Activated T-cell treated with anti-CD3 and anti-CD28 coated beads, Interleukin-2, amount 50 U/mL, for 72 hours (primary cell): ENCODE measurements at places on chromosomes 3 and 15. TPM values are rescaled to one million over a fixed set of nuclear protein-coding genes. Genes with fewer than 3 reads are reported as not detected.

Gene GNAT1
- not detected for total RNA-seq

Gene SLC22A14
- 0.14 TPM for total RNA-seq

Gene TNIK
- total RNA-seq = 43.2 TPM

DNA sequence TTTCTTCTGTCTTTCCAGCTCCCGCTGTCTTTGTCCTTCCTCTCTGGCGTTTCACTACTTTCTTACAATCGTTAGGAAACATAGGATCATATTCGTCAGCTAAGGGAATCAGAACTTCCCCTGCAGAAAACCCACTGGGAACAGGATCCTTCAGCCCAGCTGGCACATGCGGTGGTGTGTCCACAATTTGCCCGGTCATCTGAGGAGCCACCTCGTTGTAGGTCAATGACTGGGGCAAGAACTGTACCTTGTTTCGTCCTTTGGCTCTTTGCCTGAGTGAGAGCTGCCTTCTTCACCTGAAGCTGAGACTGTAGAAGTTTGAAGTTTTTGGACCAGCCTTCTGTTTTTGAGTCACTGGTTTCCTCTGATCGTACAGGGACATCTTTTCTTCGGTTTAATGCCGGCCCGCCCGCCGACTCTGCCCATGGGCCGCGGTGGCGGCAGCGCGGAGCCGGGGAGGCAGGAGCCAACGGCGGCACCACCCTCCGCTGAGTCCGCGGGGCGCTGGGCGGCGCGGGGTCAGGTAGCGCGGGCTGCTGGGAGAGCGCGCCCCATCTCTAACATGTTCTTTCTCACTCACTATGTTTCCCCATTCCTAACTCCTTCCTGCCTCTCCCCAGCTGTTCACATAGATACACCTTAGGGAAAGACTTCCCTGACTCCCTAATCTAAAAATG lies 214.1 kb upstream of the NANOGP8 start:
- DNase-seq = no peak

DNA sequence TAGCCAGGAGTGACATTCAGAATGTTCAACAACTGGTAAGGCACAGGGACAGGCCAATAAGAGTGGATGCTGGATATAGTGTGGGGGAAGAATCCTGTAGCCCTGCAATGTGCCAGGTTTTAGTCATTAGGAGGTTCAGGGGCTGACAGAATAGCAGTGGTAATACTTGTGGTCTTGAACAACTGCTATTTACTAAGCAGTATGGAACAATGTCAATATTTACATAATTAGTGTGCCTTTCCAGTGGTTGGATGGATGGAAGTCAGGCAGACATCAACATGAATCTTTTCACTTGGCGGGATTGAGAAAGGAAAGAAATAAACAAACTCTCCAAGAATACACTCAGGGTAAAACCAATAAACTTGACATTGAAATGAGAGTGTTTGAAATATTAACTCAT lies 55.1 kb downstream of the OTOL1 start:
- DNase-seq = no peak

GRCh38 chr15:100663086-100663914 lies 60.9 kb downstream of the ASB7 start:
- no peak for DNase-seq

DNA sequence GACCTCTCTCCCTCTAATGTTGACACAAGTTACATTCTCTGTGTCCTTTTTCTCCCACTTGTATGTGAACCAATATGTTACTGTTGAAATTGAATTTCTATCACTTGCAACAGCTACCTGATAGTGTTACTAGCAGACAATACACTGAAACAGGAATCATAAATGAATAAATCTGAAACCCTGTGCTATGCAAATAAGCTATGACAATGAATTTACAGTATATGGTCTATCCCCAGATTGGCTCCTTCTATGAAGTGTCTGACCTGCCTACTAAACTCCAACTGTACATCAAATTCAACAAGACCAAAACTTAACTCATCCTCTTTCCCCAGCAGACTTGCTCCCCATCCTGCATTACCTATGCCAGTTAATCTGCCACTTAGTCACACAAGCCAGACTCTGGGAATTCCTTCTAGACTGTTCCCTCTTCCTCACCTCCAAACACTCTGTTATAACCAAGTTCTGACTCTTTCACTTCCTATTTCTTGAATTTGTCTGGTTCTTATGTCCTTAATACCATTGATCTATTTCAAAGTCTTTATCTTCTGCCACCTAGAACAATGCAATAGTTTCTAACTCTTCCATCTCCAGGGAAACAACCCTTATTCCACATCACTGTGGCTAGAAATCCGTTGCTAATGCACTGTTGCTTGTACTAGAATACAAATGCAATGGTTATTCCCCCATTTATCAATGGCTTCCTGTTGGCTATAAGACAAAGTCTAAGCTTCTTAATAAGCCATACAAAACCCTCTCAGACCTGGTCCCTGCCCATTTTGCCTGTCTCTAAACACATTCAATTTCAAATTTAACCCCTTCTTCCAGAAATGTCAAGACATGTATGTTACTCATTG lies 13.4 kb upstream of the ZNF639 start:
- no peak for DNase-seq

DNA sequence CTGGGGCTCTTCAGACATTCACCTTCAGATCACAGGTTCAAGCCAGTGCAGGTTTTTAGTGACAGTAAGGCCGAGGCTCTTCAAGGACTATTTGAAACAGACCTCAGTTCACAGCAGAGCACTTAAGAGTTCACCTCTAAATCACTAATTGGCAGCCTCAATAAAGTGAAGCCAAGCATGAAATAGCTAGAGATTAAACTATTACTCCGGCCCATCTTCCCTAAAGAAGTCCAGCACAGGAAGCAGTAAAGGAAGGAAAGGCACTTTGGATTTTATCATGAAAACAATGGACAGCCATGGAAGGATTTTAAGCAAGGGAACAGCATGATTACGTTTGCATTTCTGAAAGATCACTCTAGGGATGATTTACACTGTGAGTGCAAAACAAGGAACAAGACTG lies 27.6 kb upstream of the ARL6 start:
- no peak for DNase-seq

GRCh38 chr3:183578179-183578578 lies 22.7 kb upstream of the KLHL6 start:
- no peak for DNase-seq

DNA sequence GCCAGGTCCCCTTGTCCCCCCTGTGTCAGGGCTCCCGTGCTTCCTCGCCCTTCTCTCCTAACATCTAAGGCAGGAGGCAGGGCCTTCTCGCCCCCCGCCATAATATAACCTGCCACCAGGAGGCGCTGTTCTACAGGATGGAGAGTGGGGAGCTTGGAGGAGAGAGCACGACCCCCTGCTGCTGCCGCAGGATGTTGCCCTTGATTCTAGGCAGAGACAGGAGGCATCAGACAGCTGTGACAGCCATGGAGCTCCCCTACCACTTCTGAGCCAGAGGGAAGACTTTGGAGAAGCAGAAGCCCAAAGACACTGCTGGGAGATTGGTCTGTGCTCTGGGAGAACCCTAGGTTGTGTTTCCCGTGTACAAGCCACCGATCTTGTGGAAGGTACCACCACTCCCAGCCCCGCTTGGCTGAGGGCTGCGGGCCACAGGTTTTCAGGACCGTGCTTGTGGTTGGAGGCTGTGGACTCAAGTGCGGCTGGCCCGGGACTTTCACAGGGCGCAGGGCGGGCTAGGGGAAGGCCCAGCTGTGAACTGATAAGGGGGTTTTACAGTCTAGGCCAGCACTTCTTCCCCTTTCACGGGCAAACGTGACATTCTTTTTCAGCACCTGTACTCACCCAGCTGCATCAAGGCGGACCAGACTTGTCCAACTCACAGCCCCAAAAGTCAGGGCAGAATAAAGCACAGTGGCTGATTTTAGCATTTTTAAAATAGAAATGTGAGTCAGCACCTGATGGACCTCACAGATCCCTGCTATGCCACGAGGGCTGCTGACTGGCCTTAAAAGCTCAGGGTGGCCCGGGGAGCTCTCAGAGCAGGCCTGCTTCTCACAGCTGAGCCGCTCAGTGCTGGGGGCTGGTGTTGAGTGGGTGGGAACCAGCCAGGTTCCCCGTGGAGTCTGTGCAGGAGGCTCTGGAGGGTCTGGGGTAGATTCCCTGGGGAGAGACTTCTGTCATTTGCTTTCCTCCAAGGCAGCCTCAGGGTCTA lies 2.6 kb upstream of the TIGIT start:
- peak; percentile 97 for DNase-seq

GRCh38 chr3:25556447-25556846 lies 108.3 kb downstream of the TOP2B start:
- DNase-seq = no peak

DNA sequence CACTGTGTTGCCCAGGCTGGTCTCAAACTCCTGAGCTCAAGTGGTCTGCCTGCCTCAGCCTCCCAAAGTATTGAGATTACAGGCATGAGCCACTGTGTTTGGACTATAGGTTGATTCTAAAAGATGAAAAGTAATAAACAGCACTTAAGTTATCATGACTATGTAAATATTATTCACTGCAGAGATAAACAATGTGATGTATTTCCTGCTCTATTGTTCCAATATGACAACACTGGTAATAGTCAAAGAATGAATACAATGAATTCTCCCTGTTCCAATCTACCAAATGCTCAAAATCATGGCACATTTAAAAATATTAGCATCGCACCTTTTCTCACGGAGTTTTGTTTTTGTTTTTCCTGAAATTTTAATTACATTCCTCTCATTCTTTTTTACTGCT lies 36.8 kb upstream of the TBL1XR1 start:
- no peak for DNase-seq

- DNase-seq = no peak
Measured at GRCh38 chr3:28268989-28269388, 27.6 kb downstream of the CMC1 start.

DNA sequence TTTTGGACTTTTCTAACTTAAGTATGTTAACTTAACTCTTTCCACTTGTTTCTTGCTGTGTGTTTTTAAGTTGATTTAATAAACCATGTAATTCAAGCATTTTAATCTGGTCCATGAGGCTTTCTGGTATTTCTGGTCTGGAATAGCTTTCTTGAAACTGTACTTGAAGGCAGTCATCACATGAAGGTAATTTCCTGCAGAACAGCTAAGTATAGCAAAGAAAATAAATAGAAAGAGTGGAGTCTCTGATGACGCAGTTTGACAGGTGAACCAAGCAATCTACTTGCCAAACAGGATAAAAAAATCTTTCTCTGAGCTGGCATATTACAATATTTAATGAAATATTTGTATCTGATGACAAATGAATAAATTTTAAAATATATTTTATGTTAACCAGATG lies 74.9 kb downstream of the BTLA start:
- no peak for DNase-seq

- no peak for DNase-seq
Measured at GRCh38 chr3:50374363-50375257, 15.3 kb upstream of the TMEM115 start.

- DNase-seq = no peak
Measured at GRCh38 chr15:59879506-59880265, 124.4 kb upstream of the FOXB1 start.

GRCh38 chr3:4749567-4750002 lies 229.7 kb upstream of the BHLHE40 start:
- no peak for DNase-seq

GRCh38 chr3:182438398-182438797 lies 354.9 kb upstream of the ATP11B start:
- no peak for DNase-seq
